ENCODE measurements at places on chromosomes 4 and X. TPM values are rescaled to one million over a fixed set of nuclear protein-coding genes. Genes with fewer than 3 reads are reported as not detected.

Gene GPRASP2
- total RNA-seq = 42.7 TPM

DNA sequence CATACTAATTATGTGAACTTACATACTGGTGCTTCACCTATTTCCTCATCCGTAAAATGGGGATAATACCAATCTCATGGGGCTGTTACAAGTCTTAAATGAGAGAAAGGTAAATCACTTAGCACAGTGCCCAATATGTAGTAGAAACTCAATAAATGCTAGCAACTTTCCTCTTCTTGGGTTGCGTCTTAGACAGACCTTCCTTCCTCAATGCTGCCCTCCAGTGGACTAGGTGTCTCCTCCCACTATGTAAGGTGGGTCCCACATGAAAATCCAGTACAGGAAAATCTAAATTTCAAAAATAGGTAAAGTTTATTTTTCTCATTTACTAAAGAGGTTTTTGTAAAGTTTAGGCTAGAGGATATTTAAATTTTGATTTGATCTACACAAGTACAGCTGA, 20.6 kb downstream of the ZDHHC9 start:
- H3K27me3 ChIP-seq = no peaks in the 10 kb centered on the region
- DNase-seq = peak; percentile 65
- no peaks in the 10 kb centered on the region for H3K4me1 ChIP-seq
- H3K36me3 ChIP-seq = no peaks in the 10 kb centered on the region

DNA sequence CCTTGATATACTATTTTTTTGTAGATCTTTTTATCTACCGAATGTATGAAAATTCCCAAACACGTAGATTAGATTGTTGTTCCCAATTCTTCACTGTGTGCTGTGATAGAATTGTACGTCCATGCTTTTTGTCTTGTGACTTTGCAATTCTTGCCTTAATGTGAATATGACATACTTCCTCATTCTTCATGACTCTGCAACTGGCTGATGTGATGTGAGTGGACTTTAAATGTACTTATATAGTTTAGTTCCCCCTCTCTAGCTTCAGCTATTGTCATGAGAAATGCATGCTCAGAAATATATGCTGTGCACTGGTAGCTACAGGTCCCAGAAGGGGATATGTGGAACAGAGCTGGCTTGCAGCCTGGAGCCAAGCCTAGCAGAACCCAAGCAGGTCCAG, 89.4 kb downstream of the FTHL17 start:
- H3K36me3 ChIP-seq = no peaks in the 10 kb centered on the region
- H3K4me3 ChIP-seq = no peak overlapping the region
- DNase-seq = no peak
- peaks cover 13% of the 10 kb centered on the region for H3K4me1 ChIP-seq
- H3K27me3 ChIP-seq = no peaks in the 10 kb centered on the region

DNA sequence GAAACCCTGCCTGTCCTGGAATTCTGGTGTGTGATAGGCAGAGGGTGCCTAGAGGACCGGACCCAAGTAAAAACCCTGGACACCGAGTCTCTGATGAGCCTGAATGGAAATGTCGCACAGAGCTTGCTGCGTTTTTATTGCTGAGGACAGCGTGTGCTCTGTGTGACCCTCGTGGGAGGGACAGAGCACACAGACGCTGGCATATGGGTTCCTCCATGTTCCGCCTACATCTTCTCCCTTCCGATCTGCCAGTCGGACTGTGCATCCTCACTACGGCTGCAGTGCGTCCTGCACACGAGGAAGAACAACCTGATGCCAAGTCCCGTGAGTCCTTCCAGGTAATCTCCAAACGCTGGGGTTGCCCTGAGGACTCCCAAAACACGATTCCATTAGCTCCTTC, 68.3 kb downstream of the AFAP1 start:
- peaks cover 4% of the 10 kb centered on the region for H3K36me3 ChIP-seq
- peaks cover 5% of the 10 kb centered on the region for H3K4me1 ChIP-seq
- no peak overlapping the region for H3K4me3 ChIP-seq

DNA sequence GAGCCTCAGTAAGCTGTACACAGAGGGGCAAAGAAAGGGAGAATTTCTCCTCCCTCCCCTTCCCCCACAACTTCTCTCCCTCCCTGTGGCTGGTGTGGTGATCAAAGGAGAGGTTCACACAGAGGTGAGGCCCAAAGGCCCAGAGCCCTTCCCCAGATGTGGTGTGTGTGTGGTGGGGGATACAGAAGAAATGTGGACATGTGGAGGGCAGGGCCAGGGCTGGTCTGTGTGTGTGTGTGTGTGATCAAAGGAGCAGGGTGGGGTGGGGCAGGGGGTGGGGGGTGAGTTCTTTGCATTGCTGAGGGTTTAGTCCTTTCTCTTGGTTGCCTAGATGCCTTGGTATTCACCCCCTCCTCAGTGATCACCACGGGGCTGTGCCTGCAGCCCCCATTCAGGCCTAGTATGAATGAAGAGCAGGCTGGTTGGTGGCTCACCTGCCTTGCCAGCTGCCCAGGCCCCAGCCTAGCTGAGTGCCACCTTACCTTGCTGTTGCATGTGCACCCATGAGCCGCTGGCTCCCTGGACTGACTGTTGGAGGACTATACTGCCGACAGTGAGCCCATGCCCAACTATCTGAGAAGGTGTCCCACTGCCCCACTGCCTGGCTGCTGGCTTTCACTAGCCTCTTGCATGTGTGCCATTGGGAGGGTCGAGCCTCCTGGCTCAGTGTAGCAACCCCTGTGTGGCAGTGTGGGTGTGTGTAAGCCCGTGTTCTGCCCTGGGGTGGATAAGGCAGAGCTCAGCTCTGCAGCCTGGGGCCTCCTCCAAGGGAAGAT, 101.9 kb downstream of the EFNB1 start:
- H3K27me3 ChIP-seq = no peaks in the 10 kb centered on the region
- no peak for DNase-seq
- no peak overlapping the region for H3K27ac ChIP-seq

- peak; percentile 49 for DNase-seq
- H3K36me3 ChIP-seq = peaks cover 9% of the 10 kb centered on the region
- H3K4me1 ChIP-seq = no peaks in the 10 kb centered on the region
- no peak overlapping the region for H3K4me3 ChIP-seq
- no peaks in the 10 kb centered on the region for H3K27me3 ChIP-seq
- H3K27ac ChIP-seq = no peak overlapping the region
Observed at GRCh38 chr4:169582706-169583105, 29.7 kb downstream of the NEK1 start.

Gene ADGRL3
- total RNA-seq = 8.0 TPM

GRCh38 chrX:137194164-137194563, 160.4 kb upstream of the GPR101 start:
- H3K27ac ChIP-seq = no peak overlapping the region
- H3K36me3 ChIP-seq = no peaks in the 10 kb centered on the region
- no peaks in the 10 kb centered on the region for H3K27me3 ChIP-seq
- H3K4me1 ChIP-seq = no peaks in the 10 kb centered on the region
- DNase-seq = peak; percentile 6

- H3K4me1 ChIP-seq = peaks cover 9% of the 10 kb centered on the region
- peaks cover 8% of the 10 kb centered on the region for H3K36me3 ChIP-seq
- no peak overlapping the region for H3K4me3 ChIP-seq
- no peaks in the 10 kb centered on the region for H3K27me3 ChIP-seq
- peak overlapping the region; percentile 34 for H3K27ac ChIP-seq
Observed at GRCh38 chr4:168502861-168503260, 6.0 kb downstream of the PALLD start.

Gene EIF4E
- total RNA-seq = 72.3 TPM

DNA sequence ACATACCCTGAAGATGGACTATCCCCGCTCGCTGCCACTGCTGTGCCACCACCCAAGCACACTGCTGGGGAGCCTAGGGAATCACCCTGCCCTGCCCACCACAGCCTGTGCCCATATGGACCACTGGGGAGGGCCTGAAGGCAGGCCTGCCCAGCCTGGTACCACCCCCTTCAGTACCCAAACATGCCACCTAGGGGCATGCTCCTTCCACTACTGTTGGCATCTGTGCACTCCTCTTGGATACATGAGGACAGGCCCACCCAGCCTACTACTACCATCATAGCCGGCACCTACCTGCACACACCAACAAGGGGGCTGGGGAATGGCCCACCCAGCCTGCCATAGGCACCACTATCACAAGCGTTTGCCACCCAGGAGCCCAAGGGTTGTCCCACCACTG, 30.1 kb upstream of the PRDX4 start:
- H3K4me1 ChIP-seq = no peaks in the 10 kb centered on the region
- no peaks in the 10 kb centered on the region for H3K27me3 ChIP-seq
- no peaks in the 10 kb centered on the region for H3K36me3 ChIP-seq
- no peak overlapping the region for H3K27ac ChIP-seq
- DNase-seq = no peak

Measured in cardiac muscle cell (in vitro differentiated cells and primary cell).